ENCODE measurements at places on chromosomes 2 and 18.

DNA sequence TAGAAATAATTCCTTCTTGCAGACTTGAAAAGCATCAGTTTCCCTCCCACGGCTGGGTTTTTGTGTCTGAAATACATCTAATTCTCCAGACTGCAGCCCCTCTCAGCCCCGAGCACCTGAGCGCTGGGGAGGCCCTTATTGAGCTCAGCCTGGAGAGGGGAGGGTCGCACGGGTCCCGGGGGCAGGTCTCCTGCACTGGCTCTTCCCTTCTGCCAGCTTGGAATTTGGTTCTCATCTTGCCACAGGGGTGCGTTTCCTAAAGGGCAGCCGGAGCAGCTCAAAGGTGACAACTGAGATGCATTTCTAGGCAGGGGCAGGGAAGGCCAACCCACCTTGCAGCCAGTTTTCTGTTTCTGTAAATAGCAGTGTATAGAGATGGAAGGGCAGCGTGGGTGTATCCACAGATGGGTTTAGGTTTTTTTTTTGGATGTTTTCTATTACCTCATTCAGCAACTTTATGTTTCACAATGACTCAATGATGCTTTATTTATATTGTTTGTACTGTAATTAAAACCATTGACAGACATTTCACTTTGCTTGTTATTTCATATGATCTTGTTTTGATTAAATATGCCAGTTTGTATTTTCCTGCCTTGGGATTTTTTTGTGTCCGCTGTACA, 37.0 kb downstream of the GBX2 start:
- no peak for DNase-seq

- no peak for DNase-seq
These were observed 143.5 kb downstream of the RTN4 start for GRCh38 chr2:54906716-54907115.

- no peak for DNase-seq
These were observed 70.4 kb downstream of the DDX1 start for GRCh38 chr2:15662026-15662425.

GRCh38 chr2:235493775-235494715, at the start of gene AGAP1:
TSS of gene AGAP1 (plus strand) at chr2:235494043.
- DNase-seq, result peak; percentile 84

DNA sequence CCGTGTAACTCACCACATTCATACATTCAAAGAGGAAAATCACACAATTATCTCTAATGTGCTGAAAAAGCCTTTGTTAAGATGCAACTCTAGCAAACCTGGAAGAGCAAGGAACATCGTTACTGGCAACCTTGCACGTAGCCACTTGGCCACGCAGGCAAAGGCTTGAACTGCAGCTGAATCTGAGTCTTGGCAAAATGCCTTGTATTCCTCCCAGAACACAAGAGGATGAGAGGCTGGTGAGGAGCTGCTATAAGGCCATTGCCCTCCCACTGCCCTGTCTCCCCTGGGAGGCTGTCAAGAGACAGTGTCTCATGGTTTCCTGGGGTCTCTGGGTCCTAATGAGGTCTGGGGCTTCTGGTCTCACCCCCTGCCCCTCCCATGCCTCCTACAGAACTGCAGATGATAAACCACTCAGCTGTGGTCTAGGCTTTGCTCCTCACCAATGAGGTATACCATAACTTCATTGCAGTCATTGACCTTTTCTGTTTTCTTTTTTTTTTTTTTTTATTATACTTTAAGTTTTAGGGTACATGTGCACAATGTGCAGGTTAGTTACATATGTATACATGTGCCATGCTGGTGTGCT, 141.4 kb downstream of the SPP2 start:
- no peak for DNase-seq

DNA sequence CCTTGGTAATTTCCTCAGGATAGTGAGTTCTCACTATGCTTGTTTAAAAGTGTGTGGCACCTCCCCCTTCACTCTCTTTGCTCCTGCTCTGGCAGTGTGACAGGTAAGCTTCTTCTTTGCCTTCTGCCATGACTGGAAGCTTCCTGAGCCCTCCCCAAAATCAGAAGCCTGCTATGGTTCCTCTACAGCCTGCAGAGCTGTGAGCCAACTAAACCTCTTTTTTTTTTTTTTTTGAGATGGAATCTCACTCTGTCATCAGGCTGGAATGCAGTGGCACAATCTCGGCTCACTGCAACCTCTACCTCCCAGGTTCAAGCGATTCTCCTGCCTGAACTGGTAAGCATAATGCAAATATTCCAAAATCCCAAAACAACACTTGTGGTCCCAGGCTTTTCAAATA, 80.0 kb downstream of the SOWAHC start:
- DNase-seq, result no peak

DNA sequence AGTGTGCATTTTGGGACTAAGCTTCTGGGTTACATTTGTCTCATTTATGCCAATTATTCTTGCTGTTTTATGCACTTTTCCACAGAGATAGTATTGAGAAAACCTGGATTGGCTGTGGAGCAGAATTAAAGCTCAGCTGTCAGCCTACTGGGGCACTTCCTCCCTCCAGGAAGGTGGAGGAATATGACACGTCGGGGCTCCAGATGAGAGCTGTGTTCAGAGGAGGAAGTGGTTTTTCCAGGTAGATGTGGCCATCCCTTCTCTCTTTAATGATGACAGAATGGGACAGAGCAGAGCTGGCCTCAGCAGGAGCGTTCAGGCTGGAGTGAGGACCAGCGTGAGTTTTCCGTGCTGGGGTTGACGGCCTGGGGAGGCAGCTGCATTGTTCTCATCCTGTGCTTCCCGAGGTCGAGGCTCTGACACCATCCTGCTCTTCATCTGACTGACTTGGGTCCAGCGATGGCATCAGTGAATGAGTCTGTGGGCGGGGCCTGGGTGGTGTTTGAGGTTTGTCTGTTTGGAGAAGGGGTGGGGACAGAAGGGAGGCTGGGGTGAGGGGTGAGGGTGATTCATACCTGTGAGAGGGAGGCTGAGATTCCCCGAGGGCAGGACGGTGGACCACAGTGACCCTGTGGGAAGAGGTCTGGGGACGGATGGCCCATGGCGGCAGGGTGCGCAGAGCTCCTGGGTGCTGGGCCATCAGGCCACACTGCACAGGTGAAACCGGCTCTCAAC, 207.0 kb downstream of the LDLRAD4 start:
- peak; percentile 8 for DNase-seq

GRCh38 chr2:42852798-42853197, 60.4 kb upstream of the HAAO start:
- no peak for DNase-seq

DNA sequence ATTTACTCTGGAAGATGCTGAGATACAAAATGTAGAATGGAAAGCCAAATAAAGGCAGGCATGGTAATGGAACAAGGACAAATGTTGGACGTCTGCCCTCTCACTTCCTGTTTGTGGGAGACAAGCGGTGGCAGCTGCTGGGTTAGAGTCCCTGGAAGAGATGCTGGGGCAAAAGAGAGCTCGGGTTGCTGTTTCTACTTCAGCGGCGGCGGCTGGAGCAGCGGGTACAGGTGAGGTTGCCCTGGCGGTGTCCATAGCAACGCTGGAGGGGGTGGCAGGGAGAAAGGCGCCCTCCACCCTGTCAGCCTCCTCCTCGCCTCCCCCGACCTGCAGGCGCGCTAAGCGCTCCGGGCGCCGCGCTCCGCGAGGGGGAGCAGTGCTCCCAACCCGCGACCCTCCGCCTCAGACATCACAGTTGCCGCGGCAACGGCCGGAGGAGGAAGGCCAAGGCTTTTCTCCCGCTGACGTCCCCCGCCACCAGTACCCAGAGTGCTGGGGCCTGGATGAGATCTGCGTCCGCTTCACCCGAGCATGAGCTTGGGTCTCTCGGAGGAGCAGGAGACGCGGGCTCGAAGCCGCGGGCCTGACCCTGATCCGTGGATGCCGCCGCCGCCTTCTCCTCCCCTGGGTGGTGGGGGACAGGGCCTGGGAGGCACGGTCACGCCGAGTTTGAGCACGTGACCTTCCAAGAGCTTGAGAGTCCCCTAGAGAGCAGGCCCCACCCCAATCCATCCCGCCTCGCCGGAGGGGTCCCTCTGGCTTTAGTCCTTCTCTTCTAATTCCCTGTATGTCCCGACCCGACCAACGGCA, 65.6 kb downstream of the NOL4 start:
- no peak for DNase-seq

DNA sequence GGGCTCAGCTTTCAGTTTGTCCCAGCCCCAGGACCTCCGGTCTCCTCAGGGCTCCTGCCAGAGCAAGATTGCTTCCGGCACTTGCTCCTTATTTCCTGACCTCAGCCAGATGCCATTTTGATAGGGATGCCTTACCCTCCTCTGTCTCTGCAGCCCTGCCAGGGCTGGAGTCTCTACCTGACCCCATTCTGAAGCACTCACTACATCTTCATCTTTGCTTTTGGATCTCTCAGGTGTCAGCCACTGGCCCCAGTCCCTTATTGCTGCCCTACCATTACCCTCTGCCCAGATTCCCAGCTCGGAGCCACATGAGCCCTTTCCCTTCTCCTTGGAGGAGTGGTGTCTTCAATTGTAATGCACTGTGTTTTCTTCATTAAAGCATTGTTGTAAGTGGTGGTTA, 17.1 kb downstream of the OSBPL6 start:
- no peak for DNase-seq

- DNase-seq, result no peak
These were observed 58.1 kb downstream of the CLASP1 start for GRCh38 chr2:121591199-121591598.

DNA sequence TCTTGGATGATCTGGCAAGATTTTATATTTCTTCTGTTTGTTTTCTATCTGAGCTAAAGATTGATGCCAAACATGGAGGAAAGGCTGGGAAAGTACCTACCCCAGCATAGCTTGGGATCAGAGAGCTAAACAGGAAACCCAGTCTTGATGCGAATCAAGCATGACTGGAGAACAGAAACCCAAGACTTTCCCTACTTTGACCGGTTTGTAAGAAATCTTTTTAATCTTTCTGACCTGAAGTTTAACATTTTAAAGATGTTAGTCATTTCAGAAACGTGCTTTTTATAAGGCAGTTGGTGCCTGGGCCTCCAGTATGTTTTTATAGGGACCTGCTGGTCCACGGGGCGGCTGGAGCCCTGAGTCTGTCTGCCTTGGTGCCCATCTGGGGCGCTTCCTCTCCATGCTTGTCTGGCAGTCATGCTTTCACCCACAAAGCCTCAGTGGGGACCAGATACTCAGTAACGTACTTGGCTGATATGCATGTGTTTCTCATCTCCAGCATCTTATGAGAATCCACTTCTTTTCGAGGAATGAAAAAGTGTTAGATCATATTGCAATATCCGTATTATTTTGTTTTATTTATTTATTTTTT, 266.5 kb downstream of the PTGR3 start:
- DNase-seq, result no peak

GRCh38 chr2:75506101-75506697, 54.5 kb downstream of the EVA1A start:
- DNase-seq, result no peak

DNA sequence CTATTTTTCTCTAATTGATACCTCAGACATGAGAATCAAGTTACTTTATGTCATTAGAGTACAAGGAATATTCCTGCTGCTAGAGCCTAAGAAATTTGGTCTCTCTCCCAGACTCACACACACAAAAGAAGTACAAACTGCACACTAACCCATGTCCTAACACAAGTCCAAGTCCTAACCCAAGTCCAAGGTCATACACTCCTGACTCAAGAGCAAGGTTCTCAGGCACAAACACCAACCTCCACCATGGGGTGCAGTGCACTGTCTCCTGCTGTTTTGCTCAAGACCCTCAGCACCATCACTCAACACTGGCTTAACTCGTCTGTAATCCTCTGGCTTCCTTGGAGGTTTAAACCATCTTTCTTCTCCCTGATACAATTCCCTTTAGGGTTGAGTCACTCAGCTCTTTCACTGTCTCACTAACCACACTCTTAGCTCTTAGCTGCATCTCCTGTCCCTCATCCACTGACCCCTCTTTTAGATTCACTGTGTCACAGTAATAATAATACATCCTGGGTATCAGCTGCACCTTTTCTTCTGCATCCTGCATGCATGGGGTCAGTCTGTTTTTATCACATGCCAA, 129.8 kb downstream of the BCL2L11 start:
- DNase-seq, result no peak

DNA sequence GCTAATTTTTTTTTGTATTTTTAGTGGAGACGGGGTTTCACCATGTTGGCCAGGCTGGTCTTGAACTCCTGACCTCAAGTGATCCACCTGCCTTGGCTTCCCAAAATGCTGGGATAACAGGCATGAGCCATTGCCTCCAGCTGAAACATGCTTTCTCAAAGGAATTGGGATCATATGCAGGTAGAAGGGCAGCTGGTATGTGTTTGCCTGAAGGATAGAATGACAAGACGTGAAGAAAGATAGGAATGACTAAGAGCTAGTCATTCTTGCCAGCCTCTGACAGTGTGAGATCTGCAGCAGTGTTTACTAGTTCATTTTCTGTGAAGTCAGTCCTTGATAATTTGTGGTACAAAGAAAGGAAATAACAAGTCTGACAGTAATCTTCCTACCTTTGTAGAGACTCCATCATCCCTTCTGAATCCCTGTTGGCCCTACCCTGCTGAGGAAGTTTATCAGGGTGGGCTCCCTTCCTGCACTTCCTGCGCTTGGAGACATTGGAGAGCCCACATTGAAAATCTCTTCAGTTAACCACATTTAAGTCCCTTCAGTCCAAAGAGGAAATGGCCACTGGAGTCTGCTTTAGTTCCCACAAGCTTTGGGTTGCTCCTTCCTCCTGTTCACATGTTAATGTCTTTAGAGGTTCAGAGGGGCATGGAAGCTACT, 14.7 kb downstream of the CFLAR start:
- no peak for DNase-seq

DNA sequence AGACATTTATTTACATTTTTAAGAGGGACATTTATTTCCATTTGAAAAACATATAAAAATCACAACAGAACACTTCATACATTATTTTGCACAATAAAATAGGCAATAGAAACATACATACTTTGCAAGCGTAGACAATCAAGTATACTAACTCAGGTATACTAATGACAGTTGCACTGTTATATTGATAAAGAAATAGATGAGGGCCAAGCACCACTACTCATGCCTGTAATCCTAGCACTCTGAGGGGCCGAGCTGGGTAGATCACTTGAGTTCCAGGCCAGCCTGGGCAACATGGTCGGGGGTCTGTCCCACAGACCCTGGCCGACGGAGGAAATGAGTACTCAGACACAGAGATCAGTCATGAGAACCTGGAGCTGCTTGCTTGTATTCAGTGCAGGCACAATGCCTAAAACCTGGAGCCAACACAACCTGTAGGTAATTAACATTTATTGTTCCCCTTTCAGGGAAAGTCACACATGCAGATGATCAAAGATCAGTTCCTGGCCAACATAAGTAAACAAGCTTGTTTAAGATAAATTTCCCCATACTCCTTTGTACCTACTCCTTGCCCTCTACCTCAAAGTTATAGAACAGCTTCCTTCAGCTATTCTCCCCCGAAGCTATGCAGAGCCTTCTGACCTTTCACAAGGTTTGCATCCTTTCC, 1960.2 kb downstream of the SUCLG1 start:
- no peak for DNase-seq

- no peak for DNase-seq
These were observed 228.3 kb downstream of the ZNF521 start for GRCh38 chr18:25123438-25124232.

- DNase-seq, result no peak
These were observed 36.3 kb downstream of the TPRKB start for GRCh38 chr2:73700661-73701447.

DNA sequence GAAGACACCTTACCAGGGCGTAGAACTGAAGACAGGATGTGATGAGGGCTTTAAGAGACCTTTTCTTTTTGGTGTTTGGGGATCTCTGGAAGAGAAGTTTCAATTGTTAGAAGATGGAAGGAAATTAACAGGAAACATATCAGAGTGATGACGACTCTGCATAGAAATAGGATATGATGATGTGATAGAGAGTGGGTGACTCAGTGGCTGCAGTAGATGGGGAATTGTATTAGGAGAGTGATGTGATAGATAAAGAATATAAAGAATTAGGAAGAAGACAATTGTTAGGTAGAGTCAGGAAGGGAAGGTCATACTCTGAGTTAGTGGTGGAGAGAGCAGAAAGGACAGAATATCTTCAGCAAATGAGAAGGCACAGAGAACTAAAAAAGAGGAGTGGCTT, 593.9 kb downstream of the NYAP2 start:
- no peak for DNase-seq

All from HTR-8/SVneo (cell line).